ENCODE measurements at places on chromosomes 3 and 15.

DNA sequence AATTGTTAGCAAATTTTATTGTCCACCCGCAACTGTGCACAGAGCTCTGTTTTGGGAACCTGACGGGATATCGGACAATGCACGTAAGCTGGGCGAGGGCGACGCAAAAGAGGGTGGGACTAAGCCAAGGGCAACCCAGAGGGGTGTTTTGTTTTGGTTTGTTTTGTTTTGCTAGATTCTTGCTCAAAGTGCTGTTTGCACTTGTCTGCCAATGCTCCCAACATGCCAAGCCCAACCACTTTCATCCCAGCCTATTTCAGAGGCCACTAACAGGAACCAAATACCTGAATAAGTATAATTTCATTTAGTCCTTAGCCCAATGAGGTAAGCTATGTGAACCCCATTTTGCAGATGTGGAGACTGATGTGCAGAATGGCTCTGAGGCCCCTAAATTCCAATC, 9.7 kb upstream of the CMTM7 start:
- no peak for DNase-seq

GRCh38 chr3:103787164-103787871, 1352.5 kb downstream of the ZPLD1 start:
- DNase-seq = no peak

DNA sequence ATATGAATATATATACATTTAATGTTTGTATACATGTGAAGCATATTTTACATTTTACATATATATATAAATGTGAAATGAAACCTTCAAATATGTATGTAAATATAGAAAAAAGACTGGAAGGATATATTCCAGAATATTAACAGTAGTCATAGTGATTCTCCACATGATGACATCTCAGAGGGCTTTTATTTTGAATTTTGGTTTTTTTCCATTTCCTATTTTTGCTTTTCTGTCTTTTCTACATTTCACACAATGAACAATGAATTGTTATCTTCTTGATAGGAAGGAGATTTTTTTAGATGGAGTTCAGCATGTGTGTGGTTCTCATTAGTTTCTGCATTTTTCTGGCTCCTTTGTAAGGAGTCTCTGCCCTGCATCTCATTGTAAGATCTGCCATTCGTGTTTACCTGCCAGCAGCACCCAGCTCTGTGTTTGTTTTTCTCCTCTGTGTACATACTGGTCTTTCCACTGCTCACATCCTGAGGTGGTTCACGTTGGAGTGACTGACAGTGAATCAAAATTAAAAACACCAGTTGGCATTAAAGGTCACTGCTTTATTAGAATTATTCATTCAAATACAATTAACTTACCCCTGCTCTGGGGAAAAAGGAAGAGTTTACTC, 425.3 kb upstream of the MDFIC2 start:
- no peak for DNase-seq

DNA sequence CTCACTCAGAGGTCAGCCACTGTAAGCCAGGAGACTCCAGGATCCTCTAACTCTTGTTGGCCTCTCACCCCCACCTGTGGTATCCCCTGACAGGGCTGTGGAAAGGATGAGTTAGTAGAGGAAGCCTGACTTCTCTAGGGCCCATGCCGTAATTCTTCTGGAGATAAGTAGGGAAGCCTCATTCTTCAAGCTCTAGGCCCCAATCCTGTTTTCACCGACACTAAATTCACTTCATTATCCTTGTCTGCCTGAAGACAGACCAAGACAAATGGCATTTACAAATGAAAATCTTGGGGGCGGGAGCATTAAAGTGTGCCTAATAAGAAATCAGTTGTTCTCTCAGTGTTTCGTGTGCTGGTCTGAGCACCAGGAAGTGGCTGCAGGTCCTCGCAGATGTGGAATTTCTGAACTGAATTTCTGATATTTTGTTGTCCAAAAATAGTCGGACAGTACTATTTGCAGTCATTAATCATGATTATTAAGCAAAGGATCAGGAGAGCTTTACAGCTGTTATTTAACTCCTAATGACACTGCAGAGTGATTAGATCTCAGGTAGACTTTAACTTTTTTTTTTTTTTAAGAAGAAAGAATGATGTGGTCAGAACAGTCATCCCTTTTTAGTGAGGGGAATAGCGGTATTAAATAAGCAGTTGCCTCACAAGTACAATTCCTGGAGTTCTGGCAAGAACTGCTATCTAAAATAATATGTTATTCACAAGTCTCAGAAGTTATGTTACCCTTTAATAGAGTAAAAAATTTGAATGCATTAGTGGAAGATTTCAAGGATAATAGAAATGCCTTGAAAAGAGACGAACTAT, 58.4 kb downstream of the RBMS3 start:
- no peak for DNase-seq

- DNase-seq = no peak
These were observed 39.5 kb upstream of the GOLGA6B start for GRCh38 chr15:72614810-72615532.

DNA sequence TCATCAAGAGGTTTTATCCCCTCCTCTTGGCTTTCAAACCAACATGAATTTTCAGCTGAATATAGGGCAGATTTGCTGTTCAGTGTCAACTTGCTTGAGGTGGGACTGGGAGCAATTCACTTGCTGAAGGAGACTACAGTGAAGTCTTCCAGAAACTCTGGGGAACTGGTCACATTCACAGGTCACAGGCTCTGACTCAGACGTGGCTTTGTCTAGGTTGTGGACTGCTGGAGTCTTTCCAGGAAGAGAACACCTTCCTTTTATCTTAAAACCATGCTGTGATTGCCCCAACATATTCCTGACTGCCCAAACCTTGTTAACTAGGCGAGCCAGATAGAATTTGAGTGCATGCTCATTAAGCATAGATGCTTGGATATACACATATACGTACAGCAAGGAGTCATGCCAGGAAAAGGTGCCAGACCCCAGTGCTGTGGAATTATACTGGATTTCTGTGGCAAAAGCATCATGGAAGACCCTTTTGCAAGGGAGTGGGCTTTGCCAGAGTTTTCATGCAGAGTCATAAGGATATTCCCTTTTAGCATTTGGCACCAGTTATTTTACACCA, 399.1 kb upstream of the TBL1XR1 start:
- DNase-seq = no peak

- DNase-seq = no peak
These were observed 122.7 kb downstream of the DGKG start for GRCh38 chr3:186239321-186239720.

DNA sequence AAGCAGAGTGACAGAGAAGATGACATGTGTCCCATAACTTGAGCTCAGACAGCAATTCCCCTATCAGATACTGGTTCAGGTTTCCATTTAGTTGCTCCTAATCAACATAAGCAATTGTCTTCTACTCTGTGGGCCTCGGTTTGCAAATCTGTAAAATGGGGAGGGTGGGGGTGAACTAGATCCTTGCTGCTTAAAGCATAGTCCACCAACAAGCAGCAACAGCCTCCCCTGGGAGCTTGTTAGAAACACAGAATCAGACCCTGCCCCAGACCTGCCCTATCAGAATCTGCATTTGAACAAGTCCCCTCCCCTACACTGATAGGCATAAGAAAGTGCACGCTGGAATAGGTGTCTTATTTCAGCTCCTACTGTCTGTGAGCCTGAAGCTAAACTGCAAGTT, 87.8 kb downstream of the CEMIP start:
- no peak for DNase-seq

- DNase-seq = no peak
These were observed 36.3 kb downstream of the RHCG start for GRCh38 chr15:89460048-89460447.

DNA sequence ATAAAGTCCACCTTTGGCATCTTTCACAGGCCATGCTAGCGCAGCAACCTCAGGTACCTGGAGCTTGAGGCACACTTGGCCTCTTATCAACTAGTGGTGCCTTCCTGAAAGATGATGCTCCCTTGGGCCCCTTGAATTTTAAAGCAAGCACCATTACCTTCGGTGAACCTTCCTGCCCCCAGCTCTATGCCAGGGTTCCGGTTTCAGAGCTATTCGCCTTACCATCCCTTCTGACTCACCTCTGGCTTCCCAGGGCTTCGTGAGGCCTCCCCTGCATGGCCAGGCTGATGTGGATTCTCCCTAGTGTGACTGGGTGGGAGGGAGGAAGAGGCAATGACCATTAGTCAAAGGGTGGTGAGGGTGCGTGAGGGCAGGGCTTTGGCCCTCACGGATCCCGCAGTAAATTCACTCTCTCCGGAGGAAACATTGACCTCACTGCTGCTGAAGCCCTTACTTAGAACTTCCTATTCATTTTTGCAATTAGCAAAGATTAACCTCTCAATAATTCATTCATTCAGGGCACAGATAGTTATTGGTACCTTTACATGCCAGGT, 16.3 kb downstream of the BHLHE40 start:
- DNase-seq = no peak

- DNase-seq = no peak
These were observed 38.8 kb downstream of the BSN start for GRCh38 chr3:49593041-49593440.

GRCh38 chr3:127867986-127868385, 45.7 kb upstream of the MGLL start:
- DNase-seq = no peak
